ENCODE measurements at places on chromosomes 13 and 19.

DNA sequence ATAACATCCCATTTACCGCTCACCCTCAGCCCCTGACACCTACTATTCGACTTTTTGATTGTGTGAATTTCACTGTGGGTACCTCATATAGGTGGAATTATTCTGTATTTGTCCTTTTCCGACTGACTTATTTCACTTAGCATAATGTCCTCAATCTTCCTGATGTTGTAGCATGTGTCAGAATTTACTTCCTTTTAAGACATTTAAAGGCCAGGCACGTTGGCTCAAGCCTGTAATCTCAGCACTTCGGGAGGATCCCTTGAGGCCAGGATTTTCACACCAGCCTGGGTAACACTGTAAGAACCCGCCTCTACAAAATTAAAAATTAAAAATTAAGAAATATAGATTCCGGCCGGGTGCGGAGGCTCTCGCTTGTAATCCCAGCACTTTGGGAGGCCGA lies 13.0 kb downstream of the ZNF490 start:
- no peak for DNase-seq

DNA sequence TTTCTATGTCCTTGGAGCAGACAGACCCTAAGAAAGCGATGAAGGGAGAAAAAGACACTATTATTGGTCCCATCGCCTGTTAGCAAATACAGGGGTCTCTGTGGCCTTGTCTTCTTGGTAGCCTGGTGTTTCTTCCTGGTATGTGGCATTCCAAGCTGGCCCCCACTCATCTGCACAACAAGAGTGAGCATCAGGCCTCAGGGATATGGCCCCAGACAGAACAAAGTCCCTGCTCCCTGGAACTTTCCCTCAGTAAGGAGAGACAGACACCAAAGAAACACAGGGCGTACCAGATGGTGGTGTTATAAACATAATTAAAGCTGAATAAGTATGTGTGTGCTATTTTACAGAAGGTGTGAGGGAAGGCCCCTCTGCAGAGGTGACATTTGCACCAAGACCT lies 48.2 kb upstream of the KPNA3 start:
- DNase-seq, result no peak

DNA sequence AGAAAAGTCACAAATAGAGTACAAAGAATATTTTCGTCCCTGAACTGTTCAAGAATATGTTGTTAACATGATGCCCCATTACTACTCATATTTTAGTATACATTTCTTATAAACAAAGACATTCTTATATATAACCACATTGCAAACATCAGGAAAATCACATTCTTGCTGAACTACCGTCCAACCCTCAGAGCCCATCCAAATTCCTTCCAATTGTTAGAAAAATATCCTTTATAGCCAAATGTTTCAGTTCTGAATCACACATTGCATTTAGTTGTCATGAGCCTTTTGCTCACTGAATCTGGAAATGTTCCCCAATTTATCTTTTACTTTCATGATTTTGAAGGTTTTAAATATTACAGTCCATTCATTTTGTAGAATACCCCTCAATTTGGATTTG lies 467.8 kb upstream of the ARGLU1 start:
- no peak for DNase-seq

- no peak for DNase-seq
Measured at GRCh38 chr19:13056052-13056660, 46.5 kb downstream of the LYL1 start.

DNA sequence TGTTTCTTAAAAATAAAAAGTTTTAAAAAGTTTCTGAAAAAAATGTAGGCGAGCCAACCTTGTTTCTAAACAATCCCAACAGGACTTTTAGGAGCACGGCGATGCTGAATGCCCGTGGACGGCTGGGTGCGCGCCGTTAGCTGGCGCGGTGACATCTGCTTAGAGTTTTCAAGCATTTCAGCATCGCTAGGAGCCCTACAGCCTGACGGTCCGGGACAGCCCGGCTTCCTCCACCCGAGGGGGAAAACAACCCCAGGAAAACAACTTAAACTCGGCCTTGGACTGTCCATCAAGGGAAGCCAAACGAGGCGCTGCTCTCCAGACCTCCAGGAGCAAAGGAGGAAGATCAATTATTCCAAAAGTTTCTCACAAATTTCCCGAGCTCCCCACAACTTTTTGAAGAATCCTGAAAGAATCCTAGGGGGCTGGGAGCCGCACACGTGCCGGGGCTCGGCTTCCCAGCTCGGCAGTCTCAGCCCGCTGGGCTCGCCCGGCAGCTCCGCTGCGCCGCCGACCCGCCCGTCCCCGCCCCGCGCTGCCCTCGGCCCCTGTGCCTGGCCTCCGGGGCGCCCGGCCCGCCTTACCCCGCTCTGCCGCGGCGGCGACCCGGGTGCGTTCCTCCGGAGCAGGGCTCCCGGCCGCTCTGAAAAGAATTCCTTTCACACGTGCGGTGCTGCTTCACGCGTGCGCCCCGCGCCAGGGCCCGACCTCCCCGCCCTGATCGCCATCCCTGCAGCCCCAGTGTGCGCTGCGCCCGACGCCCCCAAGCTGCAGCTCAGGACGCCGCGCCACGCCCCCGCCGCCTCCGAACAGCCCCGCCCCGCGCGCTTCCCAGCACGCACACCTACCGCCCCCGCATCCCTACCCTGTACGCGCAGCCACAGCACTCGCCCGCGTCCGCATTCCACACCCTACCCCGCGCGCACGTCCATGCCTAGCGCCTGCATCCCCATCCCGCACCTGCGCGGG lies at the start of gene GJA3:
GJA3 (minus strand) TSS at position 747 of the 969 bp plus-strand sequence. CDS start 17,764 bp downstream, outside the sequence.
- peak; percentile 32 for DNase-seq

All from stimulated activated CD8-positive, alpha-beta memory T cell treated with anti-CD3 and anti-CD28 coated beads, Interleukin-15, amount 100 ng/mL, for 24 hours (primary cell).